ENCODE measurements at places on chromosomes 3 and 15. TPM values are rescaled to one million over a fixed set of nuclear protein-coding genes. Genes with fewer than 3 reads are reported as not detected.
A peak's percentile ranks its signal among the peaks of the same experiment; 100 is the strongest.

EOMES gene
- 4.2 TPM for total RNA-seq

MEX3B gene
- total RNA-seq, result 1.6 TPM

DUOXA2 gene
- not detected for total RNA-seq

TNIK gene
- 86.3 TPM for total RNA-seq

DNA sequence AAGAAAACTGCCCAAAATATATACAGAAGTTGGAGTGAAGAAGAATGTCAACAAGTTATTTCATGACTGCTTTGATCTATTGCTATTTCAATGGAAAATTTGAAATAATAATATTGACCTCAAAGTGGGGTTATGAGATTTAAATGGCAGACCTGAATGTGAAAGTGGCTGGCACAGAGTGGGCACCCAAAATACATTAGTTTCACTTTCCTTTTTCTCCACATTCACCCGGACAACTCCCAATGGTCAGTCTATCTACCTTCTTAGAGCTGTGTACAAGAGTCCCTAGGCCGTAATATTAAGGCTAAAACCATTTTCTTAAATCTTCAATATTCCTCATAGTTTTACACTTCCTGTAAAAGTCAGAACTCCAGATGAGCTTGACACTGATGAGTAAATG lies 61.6 kb upstream of the ETV5 start:
- no peak for DNase-seq

DNA sequence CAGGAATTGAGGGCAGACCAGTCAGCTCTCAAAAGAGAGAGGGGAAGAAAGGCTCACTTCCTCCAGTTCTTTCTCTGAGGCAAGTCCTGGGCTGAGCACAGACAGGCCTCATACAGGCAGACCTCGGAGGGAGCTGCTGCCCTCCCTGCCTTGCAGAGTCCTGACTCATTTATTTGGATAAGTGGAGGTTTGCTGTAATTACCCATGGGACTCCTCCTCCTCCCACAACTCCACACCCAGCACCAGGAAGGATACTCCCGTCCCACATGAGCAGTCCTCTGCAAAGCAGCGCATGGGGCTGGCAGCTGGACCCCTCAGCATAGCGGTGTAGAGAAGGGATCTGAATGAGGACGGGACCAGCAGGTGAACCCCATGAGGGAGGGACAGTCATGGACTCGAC lies 13.4 kb upstream of the SCN10A start:
- DNase-seq, result no peak

DNA sequence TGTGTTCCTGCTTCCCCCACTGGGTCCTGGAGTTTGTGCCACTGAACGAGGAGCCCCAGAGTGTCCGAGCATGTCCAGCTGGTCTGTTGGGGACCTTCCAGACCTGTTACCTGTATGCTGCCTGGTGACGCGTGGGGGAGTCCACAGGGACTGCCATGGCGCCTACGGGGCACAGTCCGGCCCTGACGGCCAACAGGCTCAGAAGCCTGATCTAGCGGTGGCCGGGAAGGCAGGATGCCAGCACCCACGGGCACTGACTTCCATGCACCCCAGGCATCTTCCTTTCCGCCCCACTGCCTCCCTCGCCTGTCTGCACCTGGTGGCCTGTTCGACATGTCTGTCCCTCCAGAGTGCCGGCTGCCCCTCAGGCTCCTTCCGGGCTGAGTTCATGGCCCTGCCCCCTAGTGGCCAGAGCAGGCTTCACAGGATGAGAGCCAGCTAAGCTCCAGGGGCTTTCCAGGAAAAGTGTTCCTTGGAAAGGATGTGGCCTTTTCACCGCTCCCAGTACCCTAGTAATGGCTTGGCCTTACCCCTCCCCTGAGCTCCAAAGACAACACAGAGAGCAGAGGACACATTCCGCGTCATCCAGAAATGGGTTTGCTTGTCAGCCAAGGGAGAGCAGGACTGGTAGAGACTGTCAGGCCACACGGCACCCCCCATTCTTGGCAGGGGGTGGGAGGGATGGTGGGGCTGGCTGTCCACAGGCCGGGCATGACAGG lies 35.7 kb downstream of the NGRN start:
- DNase-seq, result peak; percentile 47

DNA sequence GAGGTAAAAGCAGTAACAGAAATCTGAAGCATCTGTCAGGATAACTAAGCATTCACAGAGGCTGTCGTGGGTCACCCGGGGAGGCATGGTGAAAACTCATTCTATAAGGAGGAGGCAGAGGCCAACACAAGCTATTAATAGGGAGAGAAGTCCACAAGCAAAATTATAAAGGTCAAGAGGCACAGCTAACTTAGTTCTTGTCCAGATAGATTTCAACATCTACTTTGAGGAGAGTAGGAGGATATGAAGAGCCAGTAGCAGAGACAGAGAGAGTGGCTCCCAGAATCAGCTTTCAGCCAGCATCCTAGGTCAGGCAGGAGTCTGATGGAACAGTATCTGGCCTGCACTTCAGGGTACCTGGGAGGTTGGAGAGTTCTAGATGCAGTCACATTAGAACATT lies 95.3 kb downstream of the STAC start:
- DNase-seq, result no peak

DNA sequence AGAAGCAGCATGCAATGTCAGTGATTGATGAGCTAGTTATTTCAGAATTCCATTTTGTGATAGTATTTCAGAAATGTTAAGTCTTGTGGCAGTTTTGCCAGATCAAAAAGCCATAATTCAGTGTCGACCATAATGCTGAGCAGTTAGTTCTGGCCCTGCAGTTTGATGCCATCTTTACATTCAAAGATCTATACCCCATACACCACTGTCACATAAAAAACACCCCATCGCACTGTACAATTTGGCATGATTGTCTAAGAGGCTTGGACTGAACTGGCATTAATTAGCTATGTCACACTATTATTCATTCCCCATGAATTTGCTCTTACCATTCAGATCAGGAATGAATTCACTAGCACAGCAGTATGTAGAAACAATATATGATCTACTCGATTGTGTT lies 127.7 kb upstream of the EPHA3 start:
- no peak for DNase-seq

DNA sequence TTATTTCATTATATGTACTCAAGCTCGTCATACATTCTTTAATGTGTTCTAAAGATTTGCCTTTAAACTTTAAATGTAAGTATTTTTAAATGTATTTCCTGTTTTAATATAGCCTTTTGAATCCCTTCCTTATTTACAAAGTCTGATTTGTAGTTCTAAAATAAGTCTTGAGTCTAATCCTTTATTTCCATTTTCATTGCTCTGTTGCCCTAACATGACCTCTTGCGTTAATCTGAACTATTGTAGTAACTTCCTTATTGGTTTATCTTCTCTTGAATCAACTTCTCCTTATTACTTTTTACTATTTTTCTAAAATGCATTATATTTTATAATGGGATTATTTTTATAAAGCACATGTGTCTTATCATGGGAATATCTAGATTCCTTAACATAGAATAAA lies 24.0 kb downstream of the KNL1 start:
- DNase-seq, result no peak

- no peak for DNase-seq
Observed at GRCh38 chr3:48536116-48536515, 20.5 kb downstream of the PFKFB4 start.

GRCh38 chr15:58336161-58336560 lies 95.6 kb upstream of the LIPC start:
- DNase-seq, result no peak
